ENCODE measurements at places on chromosomes 12 and 14. TPM values are rescaled to one million over a fixed set of nuclear protein-coding genes. Genes with fewer than 3 reads are reported as not detected.

DNA sequence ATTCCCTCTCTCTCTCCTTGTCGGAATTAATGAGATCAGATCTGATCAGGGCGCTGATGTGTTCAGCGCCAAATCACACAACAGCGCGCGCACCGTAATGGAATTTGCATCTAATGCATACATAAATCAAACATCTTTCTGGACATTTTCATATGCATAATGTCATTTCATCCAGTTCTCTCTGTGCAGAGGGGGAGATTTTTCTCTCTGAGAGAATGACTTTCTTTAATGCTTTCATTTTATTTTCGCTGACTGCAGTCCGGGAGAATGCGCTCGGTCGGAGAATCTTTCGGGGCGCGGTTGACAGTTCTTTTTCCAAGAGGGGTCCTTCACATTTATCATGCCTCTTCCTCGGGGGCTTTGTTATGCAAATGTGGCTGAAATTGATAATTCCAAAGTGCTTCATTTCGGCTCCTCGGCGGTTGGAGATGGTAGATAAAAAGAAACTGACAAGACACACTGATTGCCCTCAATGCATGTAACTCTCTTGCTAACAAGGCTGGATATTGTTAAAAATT lies 615.9 kb downstream of the VRK1 start:
- H3K27ac ChIP-seq = no peak overlapping the region
- DNase-seq = no peak
- H3K36me3 ChIP-seq = no peaks in the 10 kb centered on the region
- peaks cover 23% of the 10 kb centered on the region for H3K27me3 ChIP-seq
- H3K4me1 ChIP-seq = peaks cover 13% of the 10 kb centered on the region
- no peak overlapping the region for H3K4me3 ChIP-seq

DNA sequence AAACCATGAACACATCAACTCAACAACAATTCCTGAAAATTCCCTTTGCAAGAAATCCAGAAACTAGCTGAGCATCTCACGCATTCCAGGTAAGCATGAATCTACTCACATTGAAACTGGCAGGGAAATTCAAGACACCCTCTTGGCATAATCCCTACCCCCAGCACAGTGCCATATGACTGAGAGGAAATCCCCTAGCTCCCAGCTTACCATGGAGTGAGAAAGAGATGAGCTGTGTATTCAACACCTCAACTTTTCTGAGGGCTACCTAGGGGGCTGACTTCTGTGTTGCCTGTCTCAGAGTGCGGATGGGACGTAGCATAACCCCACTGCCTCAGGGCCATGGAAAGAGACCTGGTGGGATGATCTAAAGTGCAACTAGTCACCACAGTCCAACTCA lies 37.7 kb upstream of the GPR132 start:
- no peaks in the 10 kb centered on the region for H3K27me3 ChIP-seq
- no peak for DNase-seq
- H3K27ac ChIP-seq = no peak overlapping the region
- H3K4me1 ChIP-seq = no peaks in the 10 kb centered on the region
- no peak overlapping the region for H3K4me3 ChIP-seq

DNA sequence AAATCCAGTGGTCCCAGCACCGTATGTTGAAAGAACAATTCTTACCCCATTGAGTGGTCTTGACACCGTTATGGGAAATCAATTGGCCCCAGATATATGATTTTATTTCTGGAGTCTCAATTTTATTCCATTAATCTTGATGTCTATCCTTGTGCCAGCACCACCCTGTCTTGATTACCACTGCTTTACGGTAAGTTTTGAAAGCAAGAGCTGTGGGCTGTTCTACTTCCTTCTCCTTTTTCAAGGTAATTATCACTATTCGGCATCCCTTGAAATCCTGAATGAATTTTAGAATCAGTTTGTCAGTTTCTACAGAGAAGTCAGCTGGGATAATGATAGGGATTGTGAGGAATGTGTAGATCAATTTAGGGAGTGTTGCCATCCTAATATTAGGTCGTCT lies 160.8 kb upstream of the SFSWAP start:
- H3K4me3 ChIP-seq = no peak overlapping the region
- H3K27me3 ChIP-seq = no peaks in the 10 kb centered on the region
- H3K27ac ChIP-seq = no peak overlapping the region
- no peaks in the 10 kb centered on the region for H3K36me3 ChIP-seq
- H3K4me1 ChIP-seq = no peaks in the 10 kb centered on the region
- DNase-seq = no peak

KRT71 gene
- total RNA-seq = not detected

SMIM41 gene
- total RNA-seq = not detected

CYP27B1 gene
- 0.25 TPM for total RNA-seq

Measured in right lobe of liver (tissue), 6 donors.